ENCODE measurements at places on chromosomes 6 and 20.

DNA sequence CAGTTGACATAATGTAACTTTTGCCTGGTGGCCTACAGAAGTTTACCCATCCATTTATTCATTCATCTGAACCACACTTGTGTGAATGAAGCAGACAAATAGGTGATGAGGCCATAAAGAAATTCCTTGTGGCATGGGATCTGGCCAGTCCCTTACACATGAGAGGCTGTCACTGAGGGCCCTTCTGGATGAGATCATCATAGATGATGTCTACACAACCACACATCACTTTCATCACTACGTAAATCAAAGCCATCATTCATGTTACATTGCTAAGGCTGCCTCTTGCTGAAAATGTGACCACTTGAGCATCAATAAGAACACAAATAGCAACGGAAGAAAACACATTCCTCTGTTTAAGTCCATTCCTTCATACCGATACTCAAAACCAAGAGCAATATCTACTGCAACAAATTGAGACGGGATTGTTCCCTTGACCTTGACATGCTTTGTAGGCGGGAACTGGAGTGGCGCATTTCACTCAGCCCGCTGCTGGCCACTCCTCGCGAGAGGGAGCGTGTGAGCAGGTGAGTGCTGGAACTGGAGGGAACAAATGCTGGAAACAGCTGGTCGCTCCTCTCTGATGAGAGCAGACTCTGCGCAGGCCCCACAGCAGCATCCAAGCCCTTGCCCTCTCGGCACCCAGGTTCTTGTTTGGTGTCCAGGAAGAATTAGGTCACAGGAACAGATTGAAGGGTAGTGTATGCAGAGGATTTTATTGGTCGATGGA lies 49.3 kb downstream of the FAM50B start:
- DNase-seq: no peak

- DNase-seq: no peak
Observed at GRCh38 chr6:138115877-138116660, 8.8 kb upstream of the PERP start.

GRCh38 chr6:70236343-70236742 lies 66.5 kb downstream of the COL9A1 start:
- no peak for DNase-seq

- no peak for DNase-seq
Observed at GRCh38 chr6:119942078-119942752, 592.7 kb upstream of the MAN1A1 start.

- no peak for DNase-seq
Observed at GRCh38 chr20:12969071-12969669, 39.6 kb upstream of the SPTLC3 start.
